ENCODE measurements at places on chromosomes 4 and X. TPM values are rescaled to one million over a fixed set of nuclear protein-coding genes. Genes with fewer than 3 reads are reported as not detected.

GRCh38 chr4:156085100-156085499, 131.4 kb upstream of the CTSO start:
- DNase-seq = no peak

DNA sequence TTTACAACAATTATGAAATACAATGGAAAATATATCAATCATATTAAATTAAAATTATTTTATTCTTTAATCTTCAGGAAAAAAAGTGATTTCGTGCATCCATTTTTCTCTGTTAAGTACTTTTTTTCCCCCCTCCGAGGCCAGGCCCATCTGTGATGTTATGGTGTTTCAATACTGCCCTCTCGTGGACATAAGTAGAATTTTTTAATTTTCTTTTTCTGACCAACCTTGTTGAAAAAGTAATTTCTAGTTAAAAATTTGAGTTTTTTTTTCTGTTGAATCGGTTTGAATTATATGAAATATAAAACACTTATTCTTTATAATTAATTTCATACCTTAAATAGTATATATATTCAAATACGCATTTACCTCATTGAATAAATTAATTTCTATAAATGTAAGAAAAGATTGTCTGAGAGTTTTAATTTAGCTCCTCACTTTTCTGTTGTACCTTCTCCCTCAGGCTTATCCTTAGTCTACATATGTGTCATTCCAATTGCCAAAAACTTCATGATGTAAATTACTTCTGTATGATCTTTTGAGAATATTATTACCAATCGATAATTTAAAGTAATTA, 175.8 kb upstream of the TECRL start:
- peak; percentile 57 for DNase-seq

DNA sequence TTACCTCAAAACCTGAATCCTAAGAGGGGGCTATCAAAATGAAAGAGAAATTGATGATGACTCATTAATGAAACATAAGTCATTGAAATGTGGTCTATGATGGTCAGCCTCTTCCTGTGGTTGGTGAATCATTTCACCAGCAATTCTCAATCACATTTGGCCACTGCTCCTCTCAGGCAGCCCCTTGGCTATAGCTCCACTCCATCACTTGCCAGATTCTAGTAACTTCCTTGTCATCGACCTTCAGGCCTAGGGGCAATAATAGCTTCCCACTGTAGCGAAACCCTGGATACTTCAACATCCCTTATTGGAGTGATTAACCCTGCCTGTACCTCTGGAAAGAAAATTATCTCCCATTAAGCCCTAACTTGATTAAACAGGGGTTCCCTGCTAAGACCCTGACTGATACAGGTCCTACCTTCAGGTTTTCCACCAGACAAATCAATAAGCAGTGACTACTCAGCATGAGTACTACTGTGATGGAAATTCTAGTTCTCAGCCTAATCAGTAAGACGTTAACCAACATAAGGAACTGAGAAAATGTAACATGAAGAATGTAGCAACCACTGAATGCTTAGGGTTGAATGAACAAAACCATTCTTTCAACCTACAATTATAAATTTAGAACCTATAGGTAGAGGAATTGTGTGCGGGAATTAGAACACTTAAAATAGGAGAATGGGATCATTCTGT, 30.4 kb downstream of the ADH7 start:
- peak; percentile 93 for DNase-seq

ADH4 gene
- not detected for polyA plus RNA-seq

GRCh38 chr4:52407545-52407944, 251.6 kb downstream of the USP46 start:
- no peak for DNase-seq

DNA sequence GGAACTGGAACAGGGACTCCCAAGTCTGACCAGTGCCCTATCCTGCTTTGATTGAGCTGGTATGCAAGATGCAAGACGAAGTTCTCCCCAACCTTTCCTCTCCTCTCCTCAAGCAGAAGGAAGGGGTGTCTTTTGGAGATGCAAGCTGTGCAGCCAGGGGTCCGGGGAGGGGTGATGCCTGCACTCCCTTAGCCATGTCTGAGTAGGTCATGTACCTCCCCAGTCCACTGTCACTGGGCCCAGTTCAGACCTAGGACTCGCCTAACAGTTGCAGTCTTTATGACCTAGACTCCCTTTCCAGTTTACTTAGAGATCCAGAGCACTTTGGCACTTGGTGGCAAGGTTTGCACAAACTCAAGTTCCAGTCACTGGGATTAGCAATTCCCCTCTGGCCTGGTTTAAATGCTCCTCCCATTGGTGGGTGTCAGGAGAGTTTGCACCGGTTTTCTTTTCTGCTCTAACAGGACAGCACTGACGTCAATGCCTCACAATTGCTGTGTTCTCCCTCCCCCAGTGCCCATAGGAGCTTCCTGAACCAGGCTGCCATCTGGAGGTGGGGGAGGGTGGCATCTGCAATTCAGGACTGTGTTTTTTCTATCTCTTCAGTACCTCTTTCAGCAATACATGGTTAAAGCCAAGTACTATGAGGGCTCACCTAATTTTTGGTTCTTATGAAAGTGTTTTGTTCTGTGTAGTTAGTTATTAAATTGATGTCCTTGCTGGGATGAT, 782.2 kb downstream of the ARAP2 start:
- no peak for DNase-seq

- DNase-seq = no peak
Observed at GRCh38 chr4:77615153-77615552, 9.5 kb downstream of the CXCL13 start.

- DNase-seq = peak; percentile 41
Observed at GRCh38 chrX:103734125-103734760, 23.5 kb downstream of the TMEM31 start.

DNA sequence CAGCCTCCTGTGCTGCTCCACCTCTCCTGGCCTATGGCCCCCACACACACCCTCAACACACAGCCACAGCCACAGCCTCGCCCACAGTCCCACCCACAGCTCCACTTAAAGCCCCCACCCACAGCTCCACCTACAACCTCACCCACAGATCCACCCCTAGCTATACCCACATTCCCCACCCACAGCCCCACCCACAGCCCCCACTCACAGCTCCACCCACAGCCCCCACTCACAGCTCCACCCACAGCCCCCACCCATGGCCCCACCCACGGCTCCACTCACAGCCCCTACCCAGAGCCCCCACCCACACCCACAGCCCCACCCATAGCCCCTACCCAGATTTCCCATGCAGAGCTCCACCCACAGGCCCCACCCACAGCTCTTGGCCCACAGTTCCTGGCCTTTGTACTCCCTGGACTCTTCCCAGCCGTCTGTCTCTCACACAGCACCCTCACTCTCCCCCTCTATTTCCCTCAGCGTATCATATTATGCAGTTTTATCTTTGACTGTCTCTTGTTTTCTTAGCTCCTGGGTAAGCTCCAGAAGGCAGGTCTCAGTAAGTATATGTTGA, 322.5 kb downstream of the EVC2 start:
- DNase-seq = no peak

All from GM23248 (cell line).